Metanephros (tissue), 2 donors: ENCODE measurements at places on chromosomes 7 and 10. TPM values are rescaled to one million over a fixed set of nuclear protein-coding genes. Genes with fewer than 3 reads are reported as not detected.

The TMEM213 gene
- 43.8 TPM for total RNA-seq

The TRIL gene
- total RNA-seq = 110 TPM

The MET gene
- 42.0 TPM for total RNA-seq

The WEE2 gene
- 0.23 TPM for total RNA-seq

The SGCE gene
- total RNA-seq = 112 TPM

The UPK3BL1 gene
- total RNA-seq = 41.7 TPM

The KIF20B gene
- 6.7 TPM for total RNA-seq

The TRPV5 gene
- total RNA-seq = 1.1 TPM

The NKX1-2 gene
- total RNA-seq = not detected

The ZP3 gene
- total RNA-seq = 1.5 TPM

The EZH2 gene
- total RNA-seq = 16.6 TPM

The FBXL13 gene
- total RNA-seq = 3.2 TPM

The SYT15 gene
- 2.7 TPM for total RNA-seq

The ASZ1 gene
- not detected for total RNA-seq

The CPED1 gene
- total RNA-seq = 40.0 TPM

The GPER1 gene
- 6.0 TPM for total RNA-seq

The PPP1R17 gene
- total RNA-seq = not detected

The IMPDH1 gene
- total RNA-seq = 21.8 TPM

The MYO1G gene
- total RNA-seq = 3.6 TPM

The UCN3 gene
- not detected for total RNA-seq

The ANKRD26 gene
- 18.5 TPM for total RNA-seq

The TLL2 gene
- 0.53 TPM for total RNA-seq

The LHFPL3 gene
- total RNA-seq = not detected

The ZCWPW1 gene
- total RNA-seq = 2.0 TPM

The SPAG6 gene
- total RNA-seq = 1.2 TPM

The SLC13A4 gene
- not detected for total RNA-seq

The PHYHIPL gene
- total RNA-seq = 8.6 TPM

The GRID2IP gene
- total RNA-seq = 1.5 TPM

The TUBAL3 gene
- total RNA-seq = not detected

The UFSP1 gene
- 4.5 TPM for total RNA-seq

The CPA4 gene
- total RNA-seq = 0.41 TPM

The BCL7B gene
- 15.2 TPM for total RNA-seq

The ELAPOR2 gene
- 8.0 TPM for total RNA-seq

The GIMAP8 gene
- 10.6 TPM for total RNA-seq

The TAS2R5 gene
- total RNA-seq = 5.3 TPM

The GALNT11 gene
- 85.1 TPM for total RNA-seq

The MCM10 gene
- 4.8 TPM for total RNA-seq

The TRIM74 gene
- total RNA-seq = 1.6 TPM

The GRM3 gene
- 0.18 TPM for total RNA-seq

The MDFIC gene
- 35.8 TPM for total RNA-seq

The ZNF786 gene
- total RNA-seq = 9.1 TPM

The PMPCB gene
- total RNA-seq = 46.2 TPM

The SFTPD gene
- 0.53 TPM for total RNA-seq

The RBP3 gene
- not detected for total RNA-seq

The POU6F2 gene
- 0.29 TPM for total RNA-seq

The CTBP2 gene
- total RNA-seq = 98.8 TPM

The ADRB1 gene
- total RNA-seq = 0.53 TPM

The KEL gene
- 3.2 TPM for total RNA-seq

The PAX4 gene
- total RNA-seq = not detected

The PIK3AP1 gene
- 10.5 TPM for total RNA-seq

The TLX1 gene
- total RNA-seq = not detected

The LAMB1 gene
- 493 TPM for total RNA-seq

The TRIM50 gene
- total RNA-seq = 0.18 TPM

The MAPK8 gene
- total RNA-seq = 78.8 TPM
